ENCODE measurements at places on chromosomes 16 and 17. TPM values are rescaled to one million over a fixed set of nuclear protein-coding genes. Genes with fewer than 3 reads are reported as not detected.

- no peak overlapping the region for H3K27ac ChIP-seq
- DNase-seq, result no peak
- H3K4me3 ChIP-seq, result peak overlapping the region; percentile 65
- peaks cover 11% of the 10 kb centered on the region for H3K27me3 ChIP-seq
These were observed 479 bp downstream of the ITGA3 start for GRCh38 chr17:50056217-50056960.

DNA sequence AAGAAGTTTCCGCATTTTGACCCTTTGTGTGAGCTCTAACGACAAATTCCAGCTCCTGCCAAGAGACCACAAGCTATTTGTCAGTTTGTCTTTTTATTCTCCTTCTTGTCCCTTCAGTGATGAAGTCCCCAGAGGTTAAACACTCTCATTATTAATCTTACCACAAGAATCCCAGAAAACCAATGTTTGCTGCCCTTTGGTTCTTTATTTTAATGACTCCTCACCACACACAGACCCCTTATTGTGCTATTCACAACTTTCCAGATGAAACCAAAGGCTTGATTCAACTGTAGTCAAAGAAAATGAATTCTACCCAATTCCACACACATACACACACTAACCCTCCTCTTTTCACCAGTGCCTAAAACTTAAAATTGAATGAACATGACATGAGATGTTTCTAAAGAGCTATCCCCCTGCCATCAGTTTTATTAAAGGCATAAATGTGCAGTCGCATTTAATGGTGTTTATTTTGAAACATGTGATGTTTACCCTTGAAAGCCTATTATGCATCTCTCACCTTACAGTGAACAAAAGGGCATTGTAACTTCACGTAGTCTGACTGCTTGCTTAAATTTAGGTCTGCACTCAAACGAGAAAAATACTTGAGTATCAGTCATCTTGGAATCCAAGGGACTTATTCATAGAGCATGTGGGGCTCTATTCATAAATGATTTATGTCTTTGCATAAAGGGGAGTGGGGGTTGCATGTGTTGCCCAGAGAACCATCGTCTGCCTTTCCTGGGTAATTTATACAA lies 44.1 kb downstream of the PCTP start:
- H3K36me3 ChIP-seq, result no peaks in the 10 kb centered on the region
- peaks cover 2% of the 10 kb centered on the region for H3K4me1 ChIP-seq
- no peak overlapping the region for H3K27ac ChIP-seq
- DNase-seq, result no peak
- H3K27me3 ChIP-seq, result no peaks in the 10 kb centered on the region

DNA sequence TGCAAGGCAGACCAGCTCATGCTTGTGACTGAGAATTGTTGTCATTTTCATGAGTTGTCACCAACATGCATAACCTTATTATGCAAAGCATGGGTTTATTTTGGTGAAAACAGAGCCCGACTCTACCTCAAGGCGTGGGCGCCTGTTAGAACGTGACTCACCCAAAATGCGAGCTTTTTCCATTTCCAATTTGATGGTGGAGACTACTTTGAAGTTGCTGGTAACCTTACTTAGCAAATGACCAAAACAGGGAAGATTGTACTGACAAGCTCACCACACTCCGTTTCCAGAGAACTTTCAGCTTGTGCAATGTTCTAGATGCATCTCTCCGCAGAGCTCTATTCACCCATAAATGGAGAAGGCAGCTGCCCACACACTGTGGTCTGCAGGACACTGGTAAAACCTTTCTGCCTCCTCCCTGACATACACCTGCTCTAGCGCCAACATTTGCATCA lies 284.5 kb downstream of the MAF start:
- no peaks in the 10 kb centered on the region for H3K36me3 ChIP-seq
- no peak overlapping the region for H3K27ac ChIP-seq
- no peaks in the 10 kb centered on the region for H3K27me3 ChIP-seq
- DNase-seq, result no peak

GRCh38 chr17:48378238-48378637 lies 51.8 kb downstream of the SKAP1 start:
- DNase-seq, result no peak
- H3K4me1 ChIP-seq, result no peaks in the 10 kb centered on the region
- H3K4me3 ChIP-seq, result no peak overlapping the region
- no peaks in the 10 kb centered on the region for H3K36me3 ChIP-seq
- no peaks in the 10 kb centered on the region for H3K27me3 ChIP-seq

DNA sequence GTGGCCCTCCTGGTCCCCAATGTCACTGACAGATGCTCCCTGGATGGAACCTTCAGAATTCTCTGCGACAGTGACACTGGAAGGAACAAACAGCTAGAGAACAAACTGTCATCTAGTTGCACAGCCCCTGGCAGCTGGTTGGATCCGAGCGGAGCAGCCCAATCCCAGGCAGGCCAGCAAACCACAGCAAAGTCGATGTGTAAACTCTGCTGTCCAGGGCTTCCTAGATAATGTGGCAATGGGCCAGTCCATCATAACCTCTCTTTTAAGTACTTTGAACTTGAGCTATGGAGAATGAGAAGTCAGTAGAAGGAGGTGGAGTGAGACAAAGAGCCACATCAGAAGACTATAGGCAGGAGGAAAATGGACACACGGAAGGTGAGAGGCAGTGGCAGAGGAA lies 323.0 kb downstream of the CBLN1 start:
- H3K4me3 ChIP-seq, result no peak overlapping the region
- no peak overlapping the region for H3K27ac ChIP-seq
- no peaks in the 10 kb centered on the region for H3K27me3 ChIP-seq

DNA sequence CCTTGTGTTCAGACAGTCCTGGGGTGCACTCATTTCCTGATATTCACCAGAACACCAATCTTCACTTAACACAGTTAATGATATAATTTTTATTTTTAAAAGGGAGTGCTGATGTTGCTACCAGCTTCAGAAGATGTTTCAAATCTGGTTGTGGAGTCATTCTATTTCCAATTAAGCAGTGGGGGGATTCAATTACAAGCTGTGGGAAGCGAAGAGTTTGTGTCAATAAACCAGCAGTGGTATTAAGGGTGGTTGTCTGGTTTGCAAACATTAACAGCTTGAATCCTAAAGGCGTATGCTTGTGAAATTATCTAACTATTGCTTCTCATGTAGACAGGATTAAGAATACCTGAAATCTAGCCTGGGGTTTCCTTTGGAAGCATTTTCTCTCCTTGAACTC lies 1637.5 kb upstream of the GOT2 start:
- no peaks in the 10 kb centered on the region for H3K36me3 ChIP-seq
- no peaks in the 10 kb centered on the region for H3K4me1 ChIP-seq
- DNase-seq, result no peak
- H3K27me3 ChIP-seq, result no peaks in the 10 kb centered on the region
- no peak overlapping the region for H3K4me3 ChIP-seq
- no peak overlapping the region for H3K27ac ChIP-seq

DNA sequence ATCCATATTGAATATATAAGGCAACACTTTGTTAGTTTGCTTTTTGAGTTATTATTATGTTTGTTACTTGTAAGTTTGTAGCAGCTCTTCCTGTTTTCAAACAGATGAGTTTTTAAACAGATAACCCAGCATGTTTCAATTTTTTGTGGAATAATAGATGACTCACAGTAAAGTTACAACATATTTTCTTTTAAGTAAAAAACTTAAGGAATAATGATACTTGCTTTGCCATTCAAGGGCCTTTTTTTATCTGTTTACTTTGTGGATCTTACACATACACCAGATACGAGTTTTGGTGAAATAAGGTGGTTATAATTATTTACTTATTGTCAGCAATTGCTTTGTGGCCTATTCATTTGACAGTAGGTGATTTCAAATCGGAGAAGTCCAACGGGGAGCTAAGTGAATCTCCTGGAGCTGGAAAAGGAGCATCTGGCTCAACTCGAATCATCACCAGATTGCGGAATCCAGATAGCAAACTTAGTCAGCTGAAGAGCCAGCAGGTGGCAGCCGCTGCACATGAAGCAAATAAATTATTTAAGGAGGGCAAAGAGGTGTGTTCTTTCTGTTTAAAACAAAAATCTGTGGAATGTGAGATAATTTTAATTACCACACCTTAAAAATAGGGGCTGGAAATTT lies 66.3 kb downstream of the BPTF start:
- DNase-seq, result no peak
- no peaks in the 10 kb centered on the region for H3K4me1 ChIP-seq
- H3K27ac ChIP-seq, result no peak overlapping the region

DNA sequence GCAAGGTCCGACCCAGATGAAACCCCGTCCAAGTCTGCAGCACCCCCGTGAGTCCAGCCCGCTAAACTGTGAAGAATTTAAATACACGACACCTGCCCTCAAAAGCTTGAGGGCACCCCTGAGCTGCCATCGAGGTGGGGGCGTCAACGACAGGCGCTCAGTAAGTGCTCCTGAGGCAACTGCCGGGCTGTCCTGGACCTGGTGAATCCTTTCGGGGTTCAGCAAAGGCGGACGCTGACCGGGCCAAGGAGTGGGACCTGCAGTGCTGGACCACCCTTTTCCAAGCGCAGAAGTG lies 512 bp upstream of the ENDOV start:
- no peak for DNase-seq
- H3K4me1 ChIP-seq, result peaks cover 3% of the 10 kb centered on the region
- peaks cover 13% of the 10 kb centered on the region for H3K27me3 ChIP-seq

- H3K27ac ChIP-seq, result no peak overlapping the region
- H3K4me3 ChIP-seq, result no peak overlapping the region
- no peaks in the 10 kb centered on the region for H3K36me3 ChIP-seq
- no peaks in the 10 kb centered on the region for H3K27me3 ChIP-seq
- DNase-seq, result no peak
These were observed 352.3 kb downstream of the UTP18 start for GRCh38 chr17:51612692-51613091.

DNA sequence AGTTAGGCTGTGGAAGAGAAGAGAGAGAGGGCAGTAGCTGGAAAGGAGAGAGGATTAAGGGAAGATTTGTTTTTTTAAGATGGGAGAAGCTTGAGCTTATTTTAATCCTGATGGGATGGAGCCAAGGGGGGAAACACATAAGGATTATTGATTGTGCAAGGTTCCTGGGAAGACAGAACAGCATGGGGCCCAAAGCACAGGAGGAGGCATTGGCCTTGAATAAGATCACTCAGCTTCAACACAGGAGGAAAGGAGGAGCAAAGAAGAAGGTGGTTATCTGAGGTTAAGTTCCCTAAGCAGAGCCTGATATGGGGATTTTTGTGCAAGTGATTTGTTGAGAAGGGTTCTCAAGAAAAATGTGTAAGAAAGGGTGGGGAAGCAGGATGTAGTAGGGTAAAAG lies 169.8 kb downstream of the ABCC12 start:
- DNase-seq, result no peak
- no peak overlapping the region for H3K4me3 ChIP-seq
- no peaks in the 10 kb centered on the region for H3K36me3 ChIP-seq
- no peak overlapping the region for H3K27ac ChIP-seq

DNA sequence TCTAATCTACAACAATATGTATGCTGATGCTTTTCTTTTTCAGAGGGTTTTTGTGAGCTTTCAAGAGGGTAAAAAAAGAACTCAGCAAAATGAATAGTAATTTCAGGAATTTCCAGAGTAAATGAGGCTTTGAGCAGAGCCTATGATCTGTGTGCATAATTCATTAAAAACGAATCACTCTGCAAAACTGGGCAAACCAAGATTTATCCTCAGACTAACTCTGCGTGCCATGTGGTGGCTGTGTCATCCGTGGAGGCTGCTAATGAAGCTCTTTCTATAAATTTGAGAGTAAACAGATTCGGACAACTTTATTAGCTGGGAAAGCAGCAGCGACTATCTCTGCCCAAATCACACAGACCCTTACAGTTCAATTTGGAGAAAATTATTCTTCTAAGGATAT lies 83.8 kb downstream of the FOXL1 start:
- no peaks in the 10 kb centered on the region for H3K27me3 ChIP-seq
- no peak overlapping the region for H3K4me3 ChIP-seq
- H3K36me3 ChIP-seq, result no peaks in the 10 kb centered on the region
- no peaks in the 10 kb centered on the region for H3K4me1 ChIP-seq
- no peak overlapping the region for H3K27ac ChIP-seq

GRCh38 chr16:28321700-28322411 lies 29.5 kb downstream of the SBK1 start:
- peaks cover 15% of the 10 kb centered on the region for H3K36me3 ChIP-seq
- H3K27ac ChIP-seq, result no peak overlapping the region
- H3K27me3 ChIP-seq, result no peaks in the 10 kb centered on the region

DNA sequence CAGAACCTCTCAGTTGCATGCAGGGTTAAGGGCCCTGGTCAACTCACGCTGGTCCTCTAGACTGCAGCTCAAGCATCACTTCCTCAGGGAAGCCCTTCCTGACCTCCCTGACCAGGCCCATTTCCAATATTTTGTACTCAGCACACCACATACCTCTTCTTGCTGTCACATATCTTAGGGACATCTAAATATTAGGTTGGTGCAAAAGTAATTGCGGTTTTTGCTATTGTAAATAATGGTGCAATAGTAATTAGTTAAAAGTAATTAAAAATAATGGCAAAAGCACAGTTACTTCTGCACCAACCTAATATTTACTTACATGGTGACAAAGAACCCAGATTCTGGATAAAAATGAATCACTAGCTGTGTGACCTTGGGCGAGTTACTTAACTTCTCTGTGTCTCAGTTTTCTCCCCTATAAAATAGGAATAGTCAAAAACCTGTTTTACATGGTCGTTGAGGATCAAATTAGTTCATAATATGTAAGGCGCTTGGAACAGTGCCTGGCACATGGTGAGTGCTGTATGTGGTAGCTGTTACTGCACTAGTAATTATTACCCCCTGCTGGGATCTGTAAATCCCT lies 177.4 kb downstream of the PRKCB start:
- no peak overlapping the region for H3K27ac ChIP-seq
- no peak overlapping the region for H3K4me3 ChIP-seq
- H3K36me3 ChIP-seq, result no peaks in the 10 kb centered on the region
- DNase-seq, result no peak

TBC1D3I gene
- 0.46 TPM for total RNA-seq

CIITA gene
- 0.06 TPM for total RNA-seq

ZNF48 gene
- total RNA-seq, result 41.2 TPM

PIRT gene
- total RNA-seq, result not detected

CFAP97D1 gene
- total RNA-seq, result 0.07 TPM

Measured in H1 (cell line).